ENCODE measurements at places on chromosomes 12 and 14.
A peak's percentile ranks its signal among the peaks of the same experiment; 100 is the strongest.

- no peak for DNase-seq
Measured at GRCh38 chr14:25003537-25003936, 46.4 kb downstream of the STXBP6 start.

DNA sequence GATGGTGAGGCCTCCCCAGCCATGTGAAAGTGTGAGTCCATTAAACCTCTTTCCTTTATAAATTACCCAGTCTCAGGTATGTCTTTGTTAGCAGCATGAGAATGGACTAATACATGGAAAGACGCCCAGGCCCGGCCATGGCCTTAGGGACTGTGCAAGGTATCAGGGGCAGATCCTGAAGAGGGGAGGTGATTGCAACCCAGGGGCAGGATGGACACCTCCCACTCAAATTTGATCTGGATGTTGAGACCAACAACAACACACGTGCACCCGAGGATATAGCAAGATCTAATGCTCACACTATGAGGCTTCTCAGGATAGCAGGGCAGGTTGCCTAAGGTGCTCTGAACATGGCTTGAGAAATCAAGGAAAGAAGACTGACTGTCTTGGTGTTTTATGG, 13.5 kb upstream of the SERPINA4 start:
- no peak for DNase-seq

DNA sequence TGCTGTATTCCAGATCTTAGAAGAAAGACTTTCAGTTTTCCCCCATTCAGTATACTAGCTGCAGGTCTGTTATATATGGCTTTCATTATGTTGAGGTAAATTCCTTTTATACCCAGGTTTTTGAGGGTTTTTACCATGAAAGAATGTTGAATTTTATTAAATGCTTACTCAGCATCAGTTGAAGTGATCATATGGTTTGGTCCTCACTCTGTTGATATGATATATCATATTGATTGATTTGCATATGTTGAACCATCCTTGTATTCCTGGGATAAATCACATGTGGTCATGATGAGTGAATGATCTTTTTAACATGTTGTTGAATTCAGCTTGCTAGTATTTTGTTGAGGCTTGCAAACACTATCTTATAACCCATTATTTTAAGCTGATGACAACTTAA, 96.7 kb downstream of the TRMT5 start:
- DNase-seq: no peak

DNA sequence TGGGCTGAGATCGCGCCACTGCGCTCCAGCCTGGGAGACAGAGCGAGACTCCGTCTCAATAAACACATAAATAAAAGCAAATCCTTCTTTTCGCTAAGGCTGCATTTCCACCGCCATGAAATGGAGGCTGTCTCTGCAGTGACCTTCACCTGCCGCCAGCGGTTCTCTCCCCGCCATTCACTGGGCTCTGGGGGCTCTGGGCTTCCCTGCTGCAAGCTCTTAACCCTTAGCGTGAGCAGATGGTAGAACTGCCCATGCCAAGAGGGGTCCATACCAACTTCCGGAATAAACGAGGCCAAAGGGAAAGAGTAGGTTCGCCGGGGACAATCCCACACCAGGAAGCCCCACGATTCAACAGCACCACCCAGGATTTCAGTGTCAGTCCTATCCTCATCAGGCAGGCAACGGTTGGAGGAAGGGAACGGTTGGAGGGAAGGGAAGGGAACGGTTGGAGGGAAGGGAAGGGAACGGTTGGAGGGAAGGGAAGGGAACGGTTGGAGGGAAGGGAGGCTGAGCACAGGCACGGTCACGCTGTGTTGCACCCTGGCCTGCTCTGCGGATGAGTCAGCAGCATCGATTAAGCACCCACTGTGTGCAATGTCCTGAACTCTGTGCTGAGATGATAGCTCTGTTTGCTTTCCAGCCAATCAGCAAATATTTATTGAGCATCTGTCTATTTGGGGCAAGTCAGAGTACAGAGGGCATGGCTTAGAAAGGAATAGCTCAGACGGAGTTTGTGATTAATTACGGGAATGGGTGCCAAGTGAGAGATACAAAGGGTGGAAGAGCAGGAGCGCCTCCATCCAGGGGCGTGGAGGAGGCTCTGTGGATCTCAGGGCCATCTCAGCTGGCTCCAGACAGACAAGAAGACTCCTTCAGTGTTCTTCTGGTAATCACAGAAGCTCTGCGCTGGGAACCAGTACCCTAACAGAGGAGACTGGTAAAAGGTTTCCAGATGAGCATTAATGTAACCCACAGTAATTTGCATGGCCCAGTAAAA, 77.9 kb downstream of the NINJ2 start:
- no peak for DNase-seq

GRCh38 chr12:130119241-130119861, 42.9 kb upstream of the FZD10 start:
- no peak for DNase-seq

DNA sequence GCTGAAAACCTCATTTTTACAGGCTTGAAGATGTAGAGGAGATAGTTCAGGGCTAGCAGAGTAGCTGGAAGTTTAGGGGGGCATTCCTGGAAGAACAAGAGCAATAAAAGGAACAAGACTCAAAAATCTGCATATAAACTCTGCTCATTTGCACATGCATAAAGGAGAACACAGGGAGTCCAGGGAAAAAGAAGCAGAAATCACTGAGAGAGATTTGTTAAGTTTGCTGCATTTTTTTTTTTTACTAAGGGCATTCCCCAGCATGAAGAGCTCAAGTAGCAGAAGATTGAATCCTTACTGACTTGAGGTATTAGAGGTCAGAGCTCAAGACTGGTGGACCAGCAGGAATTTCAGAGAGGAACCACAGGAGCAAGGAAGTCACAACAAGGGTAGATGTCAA, 28.2 kb upstream of the BCL11B start:
- DNase-seq: no peak

- DNase-seq: no peak
Measured at GRCh38 chr12:130428116-130428515, 90.4 kb downstream of the PIWIL1 start.

DNA sequence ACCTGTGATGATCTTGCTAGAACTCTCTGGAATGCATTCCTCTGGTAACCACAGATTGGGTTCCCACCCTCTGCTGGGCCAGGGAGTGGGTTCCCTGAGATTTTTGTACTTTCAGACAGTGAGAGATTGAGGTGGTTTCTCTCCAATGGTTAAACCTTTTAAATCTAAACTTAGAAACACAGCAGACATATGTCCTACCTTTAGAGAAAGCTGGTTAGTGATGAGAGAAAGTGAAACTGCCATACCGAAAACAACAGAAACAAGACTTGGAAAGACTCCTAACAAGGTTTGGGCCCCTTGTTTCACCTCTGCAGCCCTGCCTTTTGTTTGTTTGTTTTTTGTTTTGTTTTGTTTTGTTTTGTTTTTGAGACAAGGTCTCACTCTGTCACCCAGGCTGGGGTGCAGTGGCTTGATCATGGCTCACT, 9.7 kb upstream of the SGPP1 start:
- no peak for DNase-seq

GRCh38 chr14:105489542-105490266, 1.3 kb upstream of the TEDC1 start:
- DNase-seq: peak; percentile 75

- DNase-seq: no peak
Measured at GRCh38 chr12:108806346-108806745, 51.0 kb downstream of the SSH1 start.

DNA sequence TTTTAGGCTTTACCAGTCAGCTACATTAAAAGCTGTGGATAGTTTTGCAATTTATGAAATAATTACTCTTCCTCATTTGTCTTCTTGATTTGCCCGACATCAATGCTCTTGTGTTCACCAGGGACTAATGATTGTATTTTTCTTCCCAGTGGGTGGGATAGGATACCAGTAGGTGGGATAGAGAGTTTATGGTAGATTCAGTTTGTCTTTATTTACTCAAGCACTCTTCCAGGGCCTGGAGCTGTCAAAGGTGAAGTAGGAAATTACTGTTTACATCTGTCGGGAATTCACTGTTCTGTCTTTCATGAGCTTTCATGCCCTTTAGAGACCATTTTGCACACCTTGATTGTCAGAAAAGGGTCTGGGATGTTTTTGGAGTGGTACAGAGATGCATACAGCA, 36.6 kb downstream of the ETV6 start:
- DNase-seq: no peak

DNA sequence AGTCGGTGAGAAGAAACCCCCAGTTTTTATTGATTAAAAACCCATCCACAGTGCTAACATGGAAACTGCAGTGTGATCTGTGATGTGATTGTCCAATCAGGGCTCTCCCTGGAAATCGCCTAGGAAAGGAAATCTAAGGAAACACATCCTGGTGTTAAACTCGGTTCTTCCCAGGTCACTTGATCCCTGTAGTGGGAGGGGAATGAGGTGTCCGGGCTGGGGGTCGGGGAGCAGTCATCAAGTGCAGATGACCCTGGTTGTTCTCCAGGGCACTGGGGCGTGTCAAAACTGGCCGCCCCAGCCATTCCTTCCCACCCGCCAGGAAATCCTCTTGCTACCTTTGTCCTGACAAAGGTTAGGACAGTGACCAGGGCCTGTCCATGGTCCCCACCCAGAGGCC, 20.8 kb downstream of the RAB35 start:
- no peak for DNase-seq

DNA sequence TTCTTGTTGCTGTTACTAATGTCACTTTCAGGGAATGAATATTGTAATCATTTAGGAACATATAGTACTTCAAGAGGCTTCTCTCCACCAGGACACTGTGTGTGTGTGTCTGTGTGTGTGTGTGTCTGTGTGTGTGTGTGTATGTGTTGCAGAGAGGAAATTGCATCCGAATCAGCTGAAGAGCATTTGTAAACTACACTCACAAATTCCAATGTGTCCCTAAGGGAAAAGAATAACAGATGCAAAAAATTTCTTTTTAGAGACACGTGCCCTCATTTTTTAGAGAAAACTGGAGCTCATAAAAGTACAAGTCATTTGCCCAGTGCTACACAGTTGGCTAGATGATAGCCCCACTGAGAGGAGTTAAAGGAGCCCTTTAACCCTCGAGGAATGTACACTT, 168.8 kb downstream of the ANO4 start:
- DNase-seq: no peak

GRCh38 chr14:36767603-36768281, 106.1 kb downstream of the PAX9 start:
- no peak for DNase-seq

GRCh38 chr12:51118706-51119105, 35.3 kb upstream of the CSRNP2 start:
- no peak for DNase-seq

- DNase-seq: no peak
Measured at GRCh38 chr12:52175371-52176350, 16.2 kb downstream of the KRT80 start.

DNA sequence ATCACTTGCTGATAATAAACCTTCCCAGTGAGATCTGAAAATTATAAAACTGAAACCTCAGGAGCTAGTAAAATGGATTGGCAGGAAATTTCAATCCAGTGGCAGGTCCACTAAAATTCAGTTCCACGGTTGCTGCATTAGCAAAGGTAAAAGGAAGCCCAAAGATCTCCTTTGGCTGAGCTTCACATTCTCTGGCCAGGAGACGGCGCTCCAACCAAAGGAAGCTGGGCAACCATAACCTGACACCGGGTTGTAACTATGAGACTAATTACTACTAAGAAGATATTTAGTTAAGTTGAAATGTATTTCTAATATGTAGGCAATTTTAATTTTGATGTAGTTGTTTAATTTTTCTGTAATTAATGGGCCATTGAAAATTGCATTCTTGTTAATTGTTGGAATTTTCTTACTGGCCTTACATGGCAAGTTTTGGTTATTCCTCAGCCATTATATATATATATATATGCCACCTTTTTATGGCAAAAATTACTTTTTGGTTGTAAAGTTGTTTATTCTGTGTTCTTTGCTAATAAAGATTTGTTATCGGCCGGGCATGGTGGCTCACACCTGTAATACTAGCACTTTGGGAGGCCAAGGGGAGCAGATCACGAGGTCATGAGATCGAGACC, 17.0 kb downstream of the OR8S1 start:
- peak; percentile 12 for DNase-seq

DNA sequence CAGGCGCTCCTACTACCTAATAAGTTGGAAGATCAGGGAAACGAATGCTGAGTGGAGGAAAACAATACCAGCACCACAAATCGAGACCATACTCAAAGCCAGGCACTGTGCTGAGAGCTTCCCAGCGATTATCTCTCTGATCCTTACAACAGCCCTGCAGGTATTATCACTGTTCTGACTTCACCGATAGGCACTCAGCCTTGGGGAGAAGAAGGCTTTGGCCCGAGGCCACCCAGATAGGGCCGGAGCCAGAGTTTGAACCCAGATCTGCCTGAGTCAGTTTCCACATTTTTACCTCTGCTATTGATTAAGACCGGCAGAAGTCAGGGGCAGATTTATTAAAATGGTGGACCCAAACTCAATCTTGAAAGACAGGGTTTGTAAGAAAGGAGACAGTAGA, 4.9 kb downstream of the SVOP start:
- DNase-seq: no peak

GRCh38 chr12:112998987-112999767, 20.9 kb downstream of the OAS2 start:
- no peak for DNase-seq

- DNase-seq: peak; percentile 94
Measured at GRCh38 chr14:103542605-103543088, 13.7 kb downstream of the TRMT61A start.

GRCh38 chr12:92582893-92583292, 119.9 kb upstream of the PLEKHG7 start:
- DNase-seq: no peak

DNA sequence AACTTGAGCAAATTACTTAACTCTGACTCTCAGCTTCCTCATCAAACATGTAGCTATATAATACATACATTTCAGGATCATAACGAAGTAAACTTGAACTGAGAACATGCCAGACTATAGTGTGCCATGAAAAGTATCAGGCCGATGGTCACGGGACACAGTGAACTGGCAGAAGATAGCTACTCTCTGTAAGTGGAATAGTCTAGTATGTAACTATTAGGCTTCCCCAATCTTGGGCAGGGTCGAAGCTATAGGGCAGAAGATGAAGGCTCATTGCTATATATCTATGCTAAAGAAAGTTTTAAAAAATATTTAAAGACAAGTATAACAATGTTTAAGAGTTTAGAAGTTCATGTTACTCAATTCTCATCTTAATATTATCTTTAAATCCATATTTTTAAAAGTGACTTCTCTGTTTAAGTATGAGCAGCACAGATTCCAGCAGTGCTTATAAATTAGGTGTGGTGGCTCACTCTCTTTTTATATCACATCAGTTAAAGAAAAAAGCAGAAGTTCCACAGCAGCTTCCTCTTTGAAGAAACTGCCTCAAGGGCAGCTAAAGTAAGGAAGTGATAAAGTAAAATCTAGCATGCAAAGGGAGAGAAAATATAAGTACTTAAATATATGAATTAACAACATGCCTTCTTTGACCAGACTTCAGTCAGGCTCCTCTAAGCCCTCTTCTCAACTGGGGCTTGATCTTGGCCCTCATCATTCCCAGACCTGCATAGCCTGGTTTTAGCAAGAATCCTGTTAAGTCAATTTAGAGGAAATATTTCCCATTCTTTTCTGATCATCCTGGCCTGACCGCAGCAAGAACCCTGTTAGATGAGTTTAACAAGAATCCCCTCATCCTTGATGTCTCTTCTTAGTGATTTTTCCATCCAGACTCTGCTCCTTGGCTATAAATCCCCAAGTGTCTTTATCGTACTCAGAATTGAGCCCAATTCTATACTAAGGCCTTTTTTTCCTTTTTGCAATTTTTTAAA, 8.4 kb upstream of the GLIPR1 start:
- DNase-seq: no peak

- no peak for DNase-seq
Measured at GRCh38 chr12:91272461-91273063, 89.9 kb upstream of the DCN start.

All from hippocampal formation (tissue), 2 donors.